ENCODE measurements at places on chromosomes 2 and 18.

GRCh38 chr2:208501206-208501605 lies 94.6 kb downstream of the PTH2R start:
- no peak for DNase-seq

GRCh38 chr2:133438848-133439564 lies 129.3 kb downstream of the NCKAP5 start:
- DNase-seq = no peak

DNA sequence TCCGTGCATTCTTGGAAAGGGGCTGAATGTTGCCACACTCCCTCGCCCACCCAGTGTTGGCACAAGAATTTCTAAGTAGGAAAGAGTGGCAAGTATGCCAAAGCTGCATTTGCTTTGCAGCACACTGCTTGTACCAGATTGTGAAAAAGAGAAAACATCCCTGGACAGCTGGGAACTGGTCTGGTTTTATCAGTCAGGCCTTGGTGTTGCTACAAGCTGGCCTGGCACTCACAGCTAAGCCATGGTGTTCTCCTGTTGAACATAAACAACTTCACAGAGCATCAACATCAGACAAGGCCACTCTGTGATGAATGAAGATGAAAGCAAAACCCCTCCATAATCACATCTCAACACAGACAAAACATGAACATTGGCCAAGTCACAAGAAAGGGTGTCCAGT lies 4.2 kb upstream of the TRABD2A start:
- no peak for DNase-seq

DNA sequence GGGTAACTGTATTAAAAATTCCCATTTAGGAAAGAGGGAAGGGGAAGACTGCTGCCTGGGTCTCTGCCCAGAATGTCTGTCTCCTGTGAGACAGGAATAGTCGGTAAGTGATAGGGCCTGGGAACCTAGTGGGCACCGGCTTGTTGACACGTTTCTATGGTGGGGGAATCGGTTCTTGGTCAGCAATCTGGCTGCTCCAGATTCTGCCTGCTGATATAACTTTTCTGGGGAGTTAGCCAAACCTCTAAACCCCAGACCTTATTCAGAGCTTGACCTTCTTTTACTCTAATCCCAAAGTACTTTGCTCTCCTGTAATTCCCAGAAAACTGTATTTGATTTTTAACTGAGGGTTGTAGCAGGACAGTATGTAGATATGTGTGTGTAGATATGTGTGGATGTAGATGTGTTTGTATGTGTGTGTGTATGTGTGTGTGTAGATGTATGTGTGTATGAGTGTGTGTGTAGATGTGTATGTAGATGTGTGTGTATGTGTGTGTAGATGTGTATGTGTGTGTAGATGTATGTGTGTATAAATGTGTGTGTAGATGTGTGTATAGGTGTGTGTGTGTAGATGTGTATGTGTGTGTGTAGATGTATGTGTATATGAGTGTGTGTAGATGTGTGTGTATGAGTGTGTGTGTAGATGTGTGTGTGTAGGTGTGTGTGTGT lies 61.8 kb upstream of the TXNDC2 start:
- DNase-seq = no peak

GRCh38 chr2:167183931-167184330 lies 295.7 kb downstream of the XIRP2 start:
- no peak for DNase-seq

DNA sequence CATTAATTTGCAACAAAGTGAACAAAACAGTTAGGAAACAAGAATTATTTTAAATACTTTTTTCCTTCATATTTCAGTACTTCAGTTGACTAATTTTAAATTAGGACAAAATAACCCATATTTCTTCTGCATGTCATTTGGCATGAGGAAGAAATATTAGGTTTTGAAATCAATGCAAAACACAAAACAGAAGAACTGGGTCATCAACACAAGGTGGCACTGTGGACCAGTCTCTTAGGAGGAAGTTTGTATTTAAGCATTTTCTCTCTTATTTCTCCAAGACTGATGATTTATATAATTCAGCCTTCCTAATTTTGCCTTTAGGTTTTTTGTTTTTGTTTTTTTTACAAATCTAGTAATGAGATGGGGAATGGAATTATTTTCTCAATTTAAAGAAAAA lies 352.8 kb upstream of the KCNH7 start:
- no peak for DNase-seq

- no peak for DNase-seq
These were observed 105.3 kb downstream of the ZNF407 start for GRCh38 chr18:74702950-74703349.

DNA sequence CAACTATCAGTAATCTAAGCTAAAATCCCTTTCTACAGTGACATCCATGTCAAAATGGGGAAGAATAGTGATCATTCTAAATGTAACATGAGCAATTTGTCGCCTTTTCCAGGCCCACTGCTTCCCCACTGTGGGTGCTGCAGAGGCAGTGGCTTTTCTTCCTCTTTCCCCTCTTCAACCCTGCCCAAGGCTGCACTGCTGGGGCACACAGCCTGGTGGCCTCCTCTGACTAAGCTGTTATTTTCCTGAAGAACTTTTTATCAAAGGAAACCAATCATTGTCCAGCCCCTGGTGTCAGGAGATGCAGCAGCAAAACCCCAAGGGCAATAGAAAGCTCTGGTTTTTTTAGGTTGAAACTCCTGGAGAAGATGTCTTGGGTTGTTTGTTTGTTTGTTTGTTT lies 117.6 kb upstream of the KLF7 start:
- no peak for DNase-seq

DNA sequence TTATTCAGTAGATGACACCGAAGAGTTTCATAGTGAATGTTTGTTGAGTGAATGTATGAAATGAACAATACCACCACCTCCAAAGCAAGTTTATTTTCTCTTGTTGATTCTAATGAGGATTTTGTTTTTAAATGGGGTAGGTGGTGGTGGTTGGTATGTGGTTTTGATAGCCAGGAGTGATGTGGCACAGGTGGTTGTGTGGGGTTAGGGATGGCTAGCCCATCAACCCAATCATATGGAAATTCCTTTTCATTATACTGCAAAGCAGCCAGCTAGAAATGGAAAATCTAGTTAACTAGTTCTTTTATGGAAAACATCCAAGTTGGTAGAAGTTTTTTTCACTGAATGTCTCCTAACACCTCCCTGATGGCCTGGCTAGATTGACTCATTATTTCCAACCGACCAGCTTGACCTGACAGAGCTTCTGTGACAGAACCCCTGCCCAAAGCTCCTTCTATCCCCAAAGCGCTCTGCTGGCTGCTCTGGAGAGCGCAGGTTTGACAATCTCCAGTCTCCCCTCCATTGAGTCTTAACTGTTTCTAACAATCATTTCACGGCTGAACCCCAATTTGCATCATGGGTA lies 376.9 kb downstream of the MTX2 start:
- DNase-seq = no peak

GRCh38 chr2:75666911-75667310 lies 20.3 kb downstream of the MRPL19 start:
- DNase-seq = no peak

DNA sequence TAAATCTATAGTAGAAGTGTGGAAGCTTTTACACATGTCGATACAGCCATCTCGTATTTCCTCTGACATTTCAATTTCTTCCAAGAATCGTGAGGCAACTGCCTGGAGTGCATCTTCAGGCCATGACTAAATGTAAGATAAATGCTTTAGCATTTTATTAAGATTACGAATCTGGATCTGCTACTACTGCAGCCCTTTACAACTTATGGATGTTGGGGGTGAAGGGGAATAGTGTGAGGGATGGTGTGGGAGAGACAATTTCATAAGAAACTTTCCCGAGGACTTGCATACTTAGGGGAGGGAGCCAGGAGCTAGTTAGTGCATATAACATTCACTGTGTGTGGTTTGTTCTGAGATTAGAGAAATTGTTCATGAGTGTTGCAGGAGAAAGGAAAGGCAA lies 204.8 kb downstream of the SLC39A10 start:
- no peak for DNase-seq

DNA sequence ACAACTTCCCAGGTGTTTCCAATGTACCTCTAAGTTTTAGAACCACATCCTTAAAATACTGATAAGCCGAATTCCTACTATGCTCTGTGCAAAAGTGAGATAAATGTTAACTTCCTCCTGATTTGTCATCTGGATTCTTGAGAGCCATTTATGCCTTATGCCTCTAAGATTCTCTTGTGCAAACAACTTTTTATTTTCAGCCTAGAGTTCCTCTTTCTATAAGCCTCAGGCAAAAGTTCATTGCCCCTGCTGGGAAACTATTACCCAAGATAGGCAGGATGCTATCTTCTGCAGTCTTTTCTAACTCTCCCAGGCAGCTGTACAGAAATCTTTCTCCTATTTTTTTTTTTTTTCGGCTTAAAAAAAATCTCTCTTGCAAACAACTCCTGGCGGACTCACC lies 216.1 kb downstream of the KCNJ3 start:
- no peak for DNase-seq

DNA sequence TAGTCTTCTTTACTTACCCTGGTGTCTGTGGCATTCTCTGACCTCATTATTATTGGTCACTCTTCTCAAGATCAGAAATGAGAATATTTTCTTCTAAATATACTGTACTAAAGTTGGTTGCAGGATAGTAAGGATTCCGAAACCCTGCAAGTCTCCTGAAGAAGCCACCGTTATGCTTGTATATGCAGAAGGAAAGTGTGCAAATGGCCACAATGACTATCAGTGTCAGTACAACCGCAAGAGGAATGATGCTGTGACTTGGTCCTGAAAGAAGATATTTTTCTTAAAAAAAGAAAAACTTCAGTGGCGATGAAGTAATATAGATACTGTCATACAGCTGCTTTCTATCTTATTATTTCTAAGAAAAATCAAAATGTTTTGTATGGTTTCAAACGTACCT lies 120.7 kb downstream of the PLA2R1 start:
- DNase-seq = no peak

- peak; percentile 23 for DNase-seq
These were observed 49.7 kb downstream of the STAT1 start for GRCh38 chr2:190964170-190964795.

- DNase-seq = no peak
These were observed 471.8 kb upstream of the CWC22 start for GRCh38 chr2:180478883-180479282.

- peak; percentile 28 for DNase-seq
These were observed at the start of gene PRKCE for GRCh38 chr2:45651415-45652089. Gene PRKCE (plus strand): TSS chr2:45651675.

- DNase-seq = no peak
These were observed 30.3 kb upstream of the B3GNT7 start for GRCh38 chr2:231364961-231365810.

DNA sequence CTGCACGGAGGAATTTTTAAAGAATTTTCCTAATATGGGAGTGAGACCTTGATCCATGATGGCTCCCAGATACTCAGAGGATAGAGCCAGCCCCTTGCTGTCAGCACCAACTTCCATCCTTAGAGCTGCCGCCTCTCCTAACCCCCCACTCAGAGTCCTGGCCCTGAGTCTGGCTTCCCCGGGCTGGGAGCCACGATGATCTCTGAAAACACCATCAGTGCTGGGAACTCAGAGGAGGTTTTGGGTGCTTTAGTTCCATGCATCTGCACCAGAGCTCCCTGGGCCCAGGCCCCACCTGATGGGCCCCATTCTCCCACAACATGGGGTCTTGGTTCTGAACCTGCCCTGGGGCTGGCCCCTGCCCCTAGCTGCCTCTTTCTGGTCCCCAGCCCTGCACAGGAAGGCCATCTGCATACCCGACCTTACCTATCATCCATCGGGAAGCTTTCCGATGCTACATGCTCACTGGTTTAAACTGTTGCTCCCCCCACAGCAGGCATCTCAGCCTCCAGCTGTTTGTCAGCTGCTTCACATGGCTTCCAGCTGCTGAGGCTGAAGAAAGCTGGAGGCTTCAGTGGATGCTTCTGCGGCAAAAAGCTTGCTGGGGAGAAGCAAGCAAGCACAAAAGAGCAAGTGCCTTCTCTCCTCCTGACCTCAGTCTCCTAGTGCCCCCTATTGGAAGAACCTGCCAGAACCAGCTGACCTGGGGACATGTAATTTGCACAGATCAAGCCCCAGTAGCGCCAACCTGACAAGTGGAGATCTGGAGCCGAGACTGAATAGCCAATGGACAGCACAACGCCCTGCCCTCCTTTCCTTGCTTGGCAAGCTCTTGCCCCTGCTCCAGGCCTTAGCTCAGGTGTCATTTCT lies 24.2 kb upstream of the RHOB start:
- DNase-seq = no peak

GRCh38 chr18:61891894-61892293 lies 913 bp downstream of the RNF152 start:
- DNase-seq = no peak

DNA sequence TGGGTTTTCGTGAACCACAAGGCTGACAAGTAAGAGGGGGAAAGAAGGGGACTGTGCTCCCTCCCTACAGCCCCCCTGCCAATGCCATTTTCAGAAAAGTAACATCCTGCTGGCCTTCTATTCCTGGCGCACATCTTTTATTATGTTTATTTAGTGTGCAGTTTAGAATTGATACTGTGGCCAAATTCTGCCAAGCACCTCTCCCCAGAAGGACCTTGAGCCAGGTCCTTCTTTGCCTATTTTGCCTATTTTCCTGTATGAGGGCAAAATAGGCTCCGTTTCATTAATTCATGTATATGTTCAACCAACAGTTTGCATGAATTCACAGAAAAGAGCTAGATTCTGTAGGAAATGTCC lies 136.0 kb downstream of the MYO3B start:
- no peak for DNase-seq

- no peak for DNase-seq
These were observed 366.1 kb downstream of the CLIP4 start for GRCh38 chr2:29481313-29481712.

DNA sequence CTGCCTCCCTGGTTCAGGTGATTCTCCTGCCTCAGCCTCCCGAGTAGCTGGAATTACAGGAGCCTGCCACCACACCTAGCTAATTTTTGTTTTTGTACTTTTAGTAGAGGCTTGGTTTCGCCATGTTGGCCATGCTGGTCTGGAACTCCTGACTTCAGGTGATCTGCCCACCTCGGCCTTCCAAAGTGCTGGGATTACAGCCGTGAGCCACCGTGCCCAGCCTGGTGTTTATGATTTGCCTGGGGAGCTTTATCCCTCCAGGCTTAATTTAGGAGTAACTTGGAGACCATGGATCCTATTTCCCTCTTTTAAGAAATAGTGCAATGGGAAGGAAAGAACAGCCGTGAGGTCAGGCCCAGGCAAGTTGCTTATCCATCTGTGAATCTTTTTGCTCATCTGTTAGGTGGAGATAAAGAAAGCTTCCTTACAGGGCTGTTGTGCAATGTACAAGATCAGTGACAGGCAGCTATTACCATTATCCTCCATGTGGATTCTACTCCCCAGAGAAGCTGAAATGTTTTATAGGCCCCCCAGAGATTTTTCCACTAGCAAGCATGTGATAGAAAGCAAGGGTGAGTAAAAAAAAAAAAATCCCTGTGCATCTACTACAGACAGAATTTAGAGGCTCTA lies 104.9 kb upstream of the MGAT5 start:
- no peak for DNase-seq

DNA sequence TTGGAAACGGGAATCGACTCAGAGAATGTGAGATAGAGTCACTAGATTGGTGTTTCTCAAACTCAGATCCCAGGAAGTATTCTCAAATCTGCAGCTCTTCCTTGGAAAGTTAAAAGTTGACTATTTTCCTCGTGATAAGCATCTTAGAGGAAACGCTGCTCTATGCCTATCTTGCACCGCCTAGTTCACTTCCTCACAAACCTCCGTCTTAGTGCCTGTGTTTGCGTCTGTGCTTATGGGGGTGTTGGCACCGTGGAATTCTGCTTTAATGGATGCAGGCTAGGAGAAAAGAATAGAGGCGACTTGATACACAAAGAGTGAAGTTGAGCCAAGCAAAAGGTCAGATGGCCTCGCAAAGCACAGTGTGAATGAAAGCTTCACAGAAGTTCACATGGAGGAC lies 255.3 kb upstream of the ID2 start:
- no peak for DNase-seq

Measured in CD4-positive, alpha-beta T cell treated with Interleukin-17A for 1 hour (primary cell).